ENCODE measurements at places on chromosomes 3 and 15.

GRCh38 chr3:61914276-61914675 lies 352.9 kb downstream of the PTPRG start:
- DNase-seq, result no peak

- no peak for DNase-seq
Observed at GRCh38 chr3:14718539-14718938, 43.6 kb downstream of the C3orf20 start.

- DNase-seq, result no peak
Observed at GRCh38 chr3:45506084-45506483, 88.5 kb upstream of the LIMD1 start.

DNA sequence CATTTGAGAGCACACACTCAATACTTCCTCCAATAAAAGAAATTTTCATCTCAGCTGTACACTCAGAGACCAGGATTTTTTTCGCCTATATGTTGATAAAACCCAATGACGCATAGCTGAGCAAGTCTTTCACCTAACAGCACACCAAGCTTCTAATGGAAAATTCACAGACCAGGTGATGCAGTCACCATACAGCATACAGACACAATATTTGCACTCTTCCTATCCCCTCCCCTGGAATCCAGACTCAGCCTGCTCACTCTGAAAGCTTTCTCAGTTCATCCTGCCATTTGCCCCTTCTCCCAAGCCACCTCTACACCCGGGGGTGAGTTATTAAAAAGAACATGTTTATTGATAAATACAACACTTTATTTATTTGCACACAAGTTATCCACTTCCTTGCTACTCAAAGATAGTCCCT lies 1.7 kb downstream of the TBC1D5 start:
- no peak for DNase-seq

GRCh38 chr3:69970827-69971226 lies 28.7 kb upstream of the SAMMSON start:
- DNase-seq, result no peak

DNA sequence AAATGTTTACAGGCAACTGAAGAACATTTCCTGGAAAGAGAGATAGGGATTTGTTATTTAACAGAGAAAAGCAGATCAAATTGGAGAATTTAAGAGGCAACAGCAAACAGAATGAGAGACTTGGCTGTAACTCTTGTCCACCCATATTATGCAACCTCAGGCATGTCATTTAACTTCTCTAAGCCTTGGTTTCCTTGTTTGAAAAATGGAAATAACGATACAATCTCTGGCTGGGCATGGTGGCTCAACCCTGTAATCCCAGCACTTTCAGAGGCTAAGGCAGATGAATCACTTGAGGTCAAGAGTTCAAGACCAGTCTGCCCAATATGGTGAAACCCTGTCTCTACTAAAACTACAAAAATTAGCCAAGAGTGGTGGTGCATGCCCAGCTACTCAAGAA lies 23.7 kb downstream of the ARRDC4 start:
- DNase-seq, result no peak

DNA sequence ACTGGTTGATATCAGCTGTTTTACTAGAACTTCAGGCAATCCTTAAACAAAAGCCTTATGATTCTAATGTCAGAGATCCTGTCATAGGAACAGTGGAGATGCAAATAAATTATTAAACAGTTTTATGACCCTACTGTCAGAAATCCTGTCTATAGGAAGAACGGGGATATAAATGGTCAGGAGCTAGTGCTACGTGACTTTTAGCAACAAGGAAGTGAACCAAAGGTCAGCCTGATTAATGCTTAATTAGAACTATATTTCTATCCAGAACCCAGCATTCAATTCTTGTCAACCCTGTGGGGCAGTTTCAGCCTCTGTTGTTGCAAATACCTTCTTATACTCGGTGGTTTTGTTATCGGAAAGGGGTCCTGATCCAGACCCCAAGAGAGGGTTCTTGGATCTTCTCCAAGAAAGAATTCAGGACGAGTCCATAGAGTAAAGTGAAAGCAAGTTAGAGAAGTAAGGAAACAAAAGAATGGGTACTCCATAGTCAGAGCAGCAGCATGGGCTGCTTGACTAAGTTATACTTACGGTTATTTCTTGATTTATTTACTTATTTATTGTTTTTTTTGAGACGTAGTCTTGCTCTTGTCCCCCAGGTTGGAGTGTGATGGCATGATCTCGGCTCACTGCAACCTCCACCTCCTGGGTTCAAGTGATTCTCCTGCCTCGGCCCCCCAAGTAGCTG lies 59.9 kb upstream of the RNU6-1 start:
- no peak for DNase-seq

GRCh38 chr15:99268431-99268830 lies 17.1 kb downstream of the LRRC28 start:
- DNase-seq, result no peak

GRCh38 chr15:66703540-66703941 lies 1.5 kb downstream of the SMAD6 start:
- DNase-seq, result no peak

Data from activated CD4-positive, alpha-beta T cell treated with anti-CD3 and anti-CD28 coated beads, Interleukin-2, amount 50 U/mL, for 1 hour (primary cell).